IgD-negative memory B cell (primary cell): ENCODE measurements at places on chromosomes 6 and 20. TPM values are rescaled to one million over a fixed set of nuclear protein-coding genes. Genes with fewer than 3 reads are reported as not detected.

The NMBR gene
- not detected for polyA plus RNA-seq

The OPRL1 gene
- polyA plus RNA-seq: 3.7 TPM

The C2 gene
- polyA plus RNA-seq: not detected

The WFDC10B gene
- not detected for polyA plus RNA-seq

The FAM210B gene
- polyA plus RNA-seq: 15.8 TPM

The SAMD10 gene
- 9.5 TPM for polyA plus RNA-seq

The EGFL8 gene
- not detected for polyA plus RNA-seq

The SAPCD1 gene
- polyA plus RNA-seq: not detected

The CHMP4B gene
- 11.8 TPM for polyA plus RNA-seq

The GTSF1L gene
- 1.2 TPM for polyA plus RNA-seq

The CALHM4 gene
- not detected for polyA plus RNA-seq

The UBD gene
- not detected for polyA plus RNA-seq

The BPIFB1 gene
- not detected for polyA plus RNA-seq

The OXT gene
- 0.59 TPM for polyA plus RNA-seq

The CST7 gene
- 22.8 TPM for polyA plus RNA-seq

The SOX18 gene
- not detected for polyA plus RNA-seq

The CRIP3 gene
- 2.9 TPM for polyA plus RNA-seq

The SLC25A27 gene
- not detected for polyA plus RNA-seq
